Activated CD4-positive, alpha-beta T cell treated with anti-CD3 and anti-CD28 coated beads, Interleukin-2, amount 10 ng/mL, durations not matched to agents 24 days and 14 days (primary cell): ENCODE measurements at places on chromosomes 2 and 18. TPM values are rescaled to one million over a fixed set of nuclear protein-coding genes. Genes with fewer than 3 reads are reported as not detected.

TFPI gene
- total RNA-seq, result 1.2 and 1.5 TPM in 2 replicates

GCFC2 gene
- total RNA-seq, result 34.9 and 42.0 TPM in 2 replicates

HDHD2 gene
- total RNA-seq, result 37.7 and 40.6 TPM in 2 replicates

ATAD2B gene
- 23.9 and 24.3 TPM in 2 replicates for total RNA-seq

DOK6 gene
- total RNA-seq, result not detected in 2 replicates
